ENCODE measurements at places on chromosomes 2 and 18.
A peak's percentile ranks its signal among the peaks of the same experiment; 100 is the strongest.

DNA sequence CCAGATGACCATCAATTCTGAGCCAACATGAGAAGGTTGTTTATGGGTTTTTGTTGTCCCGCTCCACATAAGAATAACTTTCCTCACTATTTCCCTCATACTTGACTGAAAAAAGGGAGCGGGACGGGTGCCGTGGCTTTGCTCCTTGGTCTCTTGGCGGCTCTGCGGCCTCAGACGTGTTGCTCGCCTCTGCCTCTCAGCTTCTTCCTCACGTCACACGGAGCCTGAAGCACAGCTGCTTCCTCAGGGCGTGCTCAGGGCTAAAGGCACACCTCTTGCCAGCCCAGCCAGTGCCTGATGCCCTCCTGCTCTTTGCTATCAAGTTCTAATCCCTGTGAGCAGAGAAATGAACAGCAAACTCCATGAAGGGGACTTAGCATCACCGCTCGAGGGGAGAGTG is 17.9 kb upstream of the ID2 start:
- no peak for DNase-seq

DNA sequence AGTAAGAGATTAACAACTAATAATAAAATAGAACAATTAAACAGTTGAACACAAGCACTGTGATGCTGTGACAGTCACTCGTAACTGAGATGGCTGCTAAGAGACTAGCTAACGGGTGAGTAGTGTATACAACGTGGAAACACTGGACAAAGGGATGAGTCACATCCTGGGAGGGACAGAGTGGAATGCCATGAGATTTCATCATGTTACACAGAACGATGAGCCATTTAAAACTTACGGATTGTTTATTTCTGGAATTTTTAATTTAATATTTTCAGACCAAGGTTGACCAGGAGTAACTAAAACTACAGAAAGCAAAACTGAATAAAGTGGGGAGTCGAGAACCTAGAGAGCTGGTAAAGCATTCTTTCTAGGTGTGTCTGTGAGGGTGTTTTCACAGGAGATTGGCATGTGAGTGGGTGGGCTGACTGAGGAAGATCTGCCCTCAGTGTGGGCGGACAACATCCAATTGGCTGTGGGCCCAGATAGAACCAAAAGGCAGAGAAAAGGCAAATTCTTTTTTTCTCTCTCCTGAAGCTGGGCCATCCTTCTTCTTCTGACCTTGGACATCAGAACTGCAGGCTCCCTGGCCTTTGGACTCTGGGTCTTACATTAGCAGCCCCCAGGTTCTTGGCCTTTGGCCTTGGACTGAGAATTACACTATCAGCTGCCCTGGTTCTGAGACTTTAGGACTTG is 14.6 kb downstream of the TMSB10 start:
- DNase-seq, result peak; percentile 97

DNA sequence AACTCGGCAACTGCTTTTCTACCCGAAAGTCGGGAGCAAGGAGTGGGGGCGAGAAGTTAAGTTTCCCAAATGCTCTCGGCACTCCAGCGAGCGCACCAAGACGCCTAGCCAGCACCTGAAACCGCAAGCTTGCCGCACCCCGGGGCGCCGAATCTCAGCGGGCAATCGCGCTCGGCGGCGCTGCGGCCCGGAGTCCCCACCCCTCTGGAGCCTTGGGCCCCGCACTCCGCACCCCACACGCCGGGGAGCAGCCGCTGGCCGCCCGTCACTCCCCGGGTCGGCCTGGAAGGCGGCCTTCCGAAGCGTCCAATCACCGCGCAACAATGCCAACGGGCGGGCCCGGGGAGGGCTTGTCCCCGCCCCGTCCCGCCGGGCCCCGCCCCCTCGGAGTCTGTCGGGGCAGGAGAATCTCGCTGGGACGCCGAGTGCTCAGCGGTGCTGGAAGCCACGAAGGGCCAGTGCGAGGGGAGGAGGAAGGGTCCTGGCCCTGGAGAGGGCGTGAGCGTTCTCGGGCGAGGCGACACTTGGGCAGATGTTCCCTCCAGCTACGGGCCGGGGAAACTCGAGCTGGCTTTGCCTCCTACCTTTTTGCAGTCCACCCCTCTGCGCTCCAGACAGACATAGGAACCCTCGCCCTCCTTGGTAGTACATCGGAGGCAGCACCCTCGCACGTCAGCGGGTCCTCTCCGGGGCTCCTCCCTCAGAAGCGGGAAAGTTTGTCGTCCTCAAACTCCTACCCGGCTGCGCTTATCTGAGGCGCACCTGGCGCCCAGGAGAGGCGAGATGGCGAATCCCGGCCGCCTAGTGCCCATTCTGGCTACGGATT is 1.1 kb upstream of the ZBTB7C start:
- peak; percentile 62 for DNase-seq

GRCh38 chr2:186274936-186275575 is 211.0 kb upstream of the ZC3H15 start:
- DNase-seq, result peak; percentile 22

GRCh38 chr2:121530212-121530705 is 421 bp upstream of the RNU4ATAC start:
- DNase-seq, result peak; percentile 48

DNA sequence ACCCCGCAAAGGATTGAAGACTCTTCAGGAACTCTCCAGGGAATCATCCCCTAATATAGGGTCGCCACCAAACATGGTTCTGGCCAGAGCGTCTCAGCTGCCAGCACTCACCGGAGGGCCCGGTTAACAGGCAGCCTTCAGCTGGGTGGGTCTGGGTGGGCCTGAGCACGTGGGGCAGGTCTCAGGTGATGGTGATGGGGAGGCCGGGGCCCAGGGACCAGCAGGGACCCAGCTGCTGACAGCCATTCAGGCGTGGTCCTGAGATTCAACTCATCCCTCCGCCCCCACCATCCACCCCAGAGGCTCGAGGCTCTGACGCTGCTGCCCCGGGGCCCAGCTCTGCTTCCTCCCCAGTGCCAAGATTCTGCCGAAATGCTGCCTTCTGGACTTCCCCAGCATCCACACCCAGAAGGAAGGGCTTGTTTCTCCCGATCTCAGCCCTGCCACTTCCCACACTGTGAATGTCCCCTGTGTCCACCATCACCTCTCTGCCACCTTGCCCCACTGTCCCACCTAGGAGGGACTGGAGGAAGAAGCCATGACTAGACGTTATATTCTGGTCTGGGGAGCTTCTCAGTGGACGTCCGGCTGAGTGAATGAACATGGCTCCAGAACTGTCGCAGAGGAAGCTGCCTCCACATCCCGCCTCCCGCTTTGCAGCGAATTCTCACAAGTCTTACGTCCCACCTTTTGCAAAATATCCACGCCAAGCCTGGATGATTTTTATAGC is 294.2 kb upstream of the SALL3 start:
- no peak for DNase-seq

GRCh38 chr2:238032755-238033337 is 28.0 kb upstream of the SCLY start:
- no peak for DNase-seq

- DNase-seq, result peak; percentile 85
Measured at GRCh38 chr2:44479127-44479887, 117.6 kb downstream of the CAMKMT start.

DNA sequence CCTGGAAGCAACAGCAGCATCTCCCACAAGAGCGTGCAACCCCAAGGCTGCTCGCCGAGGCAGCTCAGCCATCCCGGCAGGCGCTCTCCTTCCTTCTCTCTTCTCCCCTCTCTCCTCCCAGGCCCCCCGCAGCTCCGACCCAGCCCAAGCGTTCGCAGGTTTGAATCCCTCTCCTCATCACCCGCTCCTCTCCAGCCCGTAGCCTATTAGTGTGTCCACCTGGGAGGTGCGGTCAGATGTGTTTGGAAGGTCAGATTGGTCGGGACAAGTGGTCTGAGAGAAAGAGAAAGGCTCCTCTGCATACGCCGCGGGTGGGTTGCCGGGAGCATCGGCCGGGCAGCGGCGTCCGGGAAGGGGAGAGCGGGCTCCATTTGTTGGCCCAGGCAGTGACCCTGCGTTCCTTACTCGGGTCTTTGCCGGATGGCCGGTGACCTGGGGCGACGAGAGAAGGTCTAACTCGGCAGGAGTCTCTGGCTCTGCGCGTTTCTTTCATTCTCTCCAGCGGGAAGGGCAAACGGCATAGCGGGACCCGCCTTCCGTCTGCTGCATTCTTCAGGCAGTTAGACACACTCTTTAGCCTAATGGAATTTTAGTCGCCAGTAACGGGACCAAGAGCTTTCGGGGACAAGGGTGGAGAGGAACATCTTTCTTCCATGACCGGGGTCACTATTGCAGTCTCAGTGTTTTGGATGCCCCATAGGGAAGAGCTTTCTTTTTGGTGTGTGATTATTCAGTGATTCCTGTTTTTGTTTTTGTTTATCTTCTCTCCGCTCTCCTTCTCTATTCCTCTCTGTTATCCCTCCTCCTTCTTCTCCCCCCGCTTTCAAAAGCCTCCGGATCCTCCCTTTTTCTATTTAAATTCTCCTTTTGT is 1.1 kb upstream of the TMEFF2 start:
- peak; percentile 22 for DNase-seq
